ENCODE measurements at places on chromosomes 1 and 21.

DNA sequence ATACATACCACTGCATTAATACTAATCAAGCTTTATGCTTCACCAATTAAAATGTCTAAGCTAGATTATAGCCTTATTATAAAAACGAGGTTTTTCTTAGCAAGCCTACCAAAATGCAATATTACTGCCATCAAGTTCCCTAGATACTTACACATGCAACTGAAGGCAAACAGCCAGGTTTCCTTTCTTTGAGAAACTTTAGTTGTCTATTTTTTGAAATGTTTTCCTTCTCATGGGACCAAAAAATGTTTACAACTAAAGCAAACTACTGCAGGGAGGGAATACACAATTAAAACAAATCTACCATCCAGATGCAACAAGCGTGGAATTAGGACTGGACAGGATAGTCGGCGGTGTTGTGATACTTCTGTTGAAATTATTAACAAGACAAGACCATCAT, 1.3 kb downstream of the ZNF644 start:
- no peak for DNase-seq
- peaks cover 40% of the 10 kb centered on the region for H3K4me1 ChIP-seq
- H3K4me3 ChIP-seq, result peak overlapping the region; percentile 94
- H3K36me3 ChIP-seq, result no peaks in the 10 kb centered on the region
- H3K27ac ChIP-seq, result no peak overlapping the region
- H3K27me3 ChIP-seq, result no peaks in the 10 kb centered on the region

DNA sequence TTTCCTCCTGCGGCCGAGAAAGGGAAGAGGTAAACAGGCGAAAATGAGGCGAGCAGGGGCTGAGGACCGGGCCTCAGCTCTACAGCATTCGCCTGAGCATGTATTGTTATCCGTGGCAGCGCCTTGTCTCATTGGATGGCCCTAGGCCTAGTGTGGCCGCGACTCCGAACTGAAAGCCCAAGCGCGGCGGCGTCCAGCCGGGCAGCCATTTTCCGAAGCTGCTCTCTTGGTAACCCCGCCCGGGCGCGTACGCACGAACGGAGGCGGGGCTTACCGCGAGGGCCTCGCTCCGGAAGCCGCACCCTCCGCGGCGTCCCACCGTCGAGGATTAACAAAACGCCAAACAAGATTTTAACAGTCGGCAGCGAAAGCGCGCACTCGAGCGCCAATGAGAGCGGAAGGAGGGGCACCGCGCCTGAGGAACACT, 797 bp upstream of the USP1 start:
- H3K36me3 ChIP-seq, result no peaks in the 10 kb centered on the region
- DNase-seq, result no peak

DNA sequence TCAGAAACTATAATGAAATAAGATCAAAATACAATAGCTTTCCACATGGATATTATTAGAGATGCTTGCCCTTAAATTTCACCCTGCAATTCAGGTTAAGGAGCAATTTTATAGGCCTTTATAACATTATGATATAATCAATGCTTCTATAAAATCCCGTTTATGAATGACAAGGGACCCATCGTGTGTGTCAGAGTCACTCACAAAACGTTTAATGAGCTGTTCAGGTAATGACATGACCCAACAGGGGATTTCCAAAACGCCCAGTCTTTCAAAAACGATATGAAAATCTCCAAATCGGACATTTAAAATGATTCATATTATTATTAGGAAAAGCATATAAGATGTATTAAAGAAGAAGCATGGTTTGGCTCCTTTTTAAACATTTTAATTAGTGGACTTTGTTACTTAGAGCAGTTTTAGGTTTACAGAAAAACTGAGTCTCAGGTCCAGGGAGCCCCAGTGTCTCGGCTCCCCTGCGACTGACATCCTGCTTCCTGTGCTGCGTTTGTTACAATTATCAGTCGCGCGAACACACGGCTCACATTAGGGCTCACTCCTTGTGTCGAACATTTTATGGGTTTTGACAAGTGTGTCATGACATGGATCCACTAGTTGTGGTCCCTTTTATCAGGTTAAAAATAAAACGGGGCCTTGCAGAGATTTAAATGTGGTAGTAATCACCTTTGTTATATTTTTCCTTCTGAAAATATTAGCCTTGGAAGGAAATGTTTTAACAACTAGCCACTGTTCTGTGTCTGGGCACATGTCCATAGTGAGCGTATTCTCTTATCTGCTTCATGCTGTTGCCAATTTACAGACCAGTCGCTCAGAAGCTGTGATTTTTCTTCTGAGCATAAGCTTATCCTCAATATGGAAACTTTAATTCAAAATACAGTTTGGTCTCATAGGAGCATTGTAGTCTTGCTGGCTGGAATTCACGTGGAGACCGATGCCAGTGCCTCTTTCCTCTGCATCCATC, 52.0 kb upstream of the POFUT2 start:
- no peak overlapping the region for H3K4me3 ChIP-seq
- no peaks in the 10 kb centered on the region for H3K36me3 ChIP-seq

DNA sequence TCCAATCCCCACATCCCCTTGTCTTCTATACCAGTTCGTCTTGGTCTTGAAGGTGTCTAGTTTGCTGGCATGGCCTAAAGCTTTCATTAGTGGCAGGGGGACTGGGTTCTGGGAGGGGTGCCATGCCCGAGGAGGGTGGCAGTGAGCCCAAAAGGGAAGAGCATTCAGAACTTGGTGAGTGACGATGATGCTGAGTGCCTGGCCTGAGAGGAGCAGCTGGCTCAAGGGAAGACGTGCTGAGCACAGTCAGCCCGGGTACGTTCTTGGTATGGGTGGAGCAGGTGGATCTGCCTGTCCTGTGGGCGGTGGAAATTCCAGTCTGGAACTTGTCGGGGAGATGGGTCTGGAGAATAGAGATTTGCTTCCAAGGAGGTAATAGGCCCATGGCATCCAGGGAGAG, 4.6 kb downstream of the FDPS start:
- no peak overlapping the region for H3K27ac ChIP-seq
- H3K4me3 ChIP-seq, result no peak overlapping the region
- no peak for DNase-seq
- no peaks in the 10 kb centered on the region for H3K36me3 ChIP-seq
- H3K4me1 ChIP-seq, result peaks cover 13% of the 10 kb centered on the region

GRCh38 chr1:34272152-34272551, 95.4 kb downstream of the C1orf94 start:
- H3K4me3 ChIP-seq, result no peak overlapping the region
- no peak for DNase-seq
- H3K36me3 ChIP-seq, result no peaks in the 10 kb centered on the region

- peak overlapping the region; percentile 99 for H3K27ac ChIP-seq
- H3K4me1 ChIP-seq, result peaks cover 63% of the 10 kb centered on the region
- DNase-seq, result no peak
- H3K4me3 ChIP-seq, result no peak overlapping the region
Measured at GRCh38 chr1:207024202-207025145, 8.1 kb downstream of the C1orf116 start.

DNA sequence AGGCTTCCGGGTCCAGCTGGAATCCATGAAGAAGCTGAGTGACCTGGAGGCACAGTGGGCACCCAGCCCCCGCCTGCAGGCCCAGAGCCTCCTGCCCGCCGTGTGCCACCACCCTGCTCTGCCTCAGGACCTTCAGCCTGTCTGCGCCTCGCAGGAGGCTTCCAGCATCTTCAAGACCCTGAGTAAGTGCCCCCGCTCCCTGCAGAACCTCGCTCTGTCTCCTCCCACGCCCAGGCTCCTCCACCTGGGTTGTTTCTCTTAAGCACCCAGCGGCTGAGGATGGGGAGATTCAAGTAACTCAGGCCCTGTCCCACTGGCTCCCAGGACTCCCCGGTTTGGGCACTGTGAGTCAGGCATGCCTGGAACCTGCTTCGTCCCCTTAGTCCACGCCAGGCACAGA, 1.5 kb downstream of the GUCA2B start:
- DNase-seq, result no peak
- H3K4me3 ChIP-seq, result no peak overlapping the region
- no peaks in the 10 kb centered on the region for H3K36me3 ChIP-seq
- no peaks in the 10 kb centered on the region for H3K27me3 ChIP-seq
- H3K4me1 ChIP-seq, result no peaks in the 10 kb centered on the region
- H3K27ac ChIP-seq, result no peak overlapping the region

- no peak overlapping the region for H3K27ac ChIP-seq
- H3K4me1 ChIP-seq, result no peaks in the 10 kb centered on the region
- no peak overlapping the region for H3K4me3 ChIP-seq
- no peaks in the 10 kb centered on the region for H3K27me3 ChIP-seq
- DNase-seq, result no peak
Measured at GRCh38 chr1:29396438-29397255, 160.3 kb downstream of the PTPRU start.

DNA sequence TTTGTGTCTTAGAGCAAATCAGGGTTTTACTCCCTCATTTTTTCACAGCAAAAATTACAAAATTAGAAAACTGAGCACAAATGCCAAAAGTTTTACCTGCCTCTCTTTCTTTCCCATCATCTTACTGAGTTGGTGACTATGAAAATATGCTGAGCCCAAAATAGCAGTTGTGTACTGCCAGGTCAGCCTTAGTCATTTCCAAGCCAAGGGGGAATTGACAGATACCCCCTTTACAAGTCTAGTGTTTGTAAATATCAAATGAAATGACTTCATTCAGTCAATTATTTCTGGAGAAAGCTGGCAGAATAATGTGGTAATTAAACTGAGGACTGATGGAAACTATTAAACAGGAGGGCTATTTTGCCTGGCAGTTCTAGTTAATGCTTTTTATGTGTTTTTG, 11.4 kb upstream of the GORAB start:
- no peak overlapping the region for H3K27ac ChIP-seq
- no peaks in the 10 kb centered on the region for H3K4me1 ChIP-seq
- H3K4me3 ChIP-seq, result no peak overlapping the region
- no peaks in the 10 kb centered on the region for H3K36me3 ChIP-seq
- no peaks in the 10 kb centered on the region for H3K27me3 ChIP-seq

GRCh38 chr1:184158896-184159681, 107.6 kb downstream of the TSEN15 start:
- H3K4me3 ChIP-seq, result no peak overlapping the region
- peaks cover 3% of the 10 kb centered on the region for H3K4me1 ChIP-seq
- H3K36me3 ChIP-seq, result no peaks in the 10 kb centered on the region
- H3K27me3 ChIP-seq, result no peaks in the 10 kb centered on the region
- H3K27ac ChIP-seq, result no peak overlapping the region

DNA sequence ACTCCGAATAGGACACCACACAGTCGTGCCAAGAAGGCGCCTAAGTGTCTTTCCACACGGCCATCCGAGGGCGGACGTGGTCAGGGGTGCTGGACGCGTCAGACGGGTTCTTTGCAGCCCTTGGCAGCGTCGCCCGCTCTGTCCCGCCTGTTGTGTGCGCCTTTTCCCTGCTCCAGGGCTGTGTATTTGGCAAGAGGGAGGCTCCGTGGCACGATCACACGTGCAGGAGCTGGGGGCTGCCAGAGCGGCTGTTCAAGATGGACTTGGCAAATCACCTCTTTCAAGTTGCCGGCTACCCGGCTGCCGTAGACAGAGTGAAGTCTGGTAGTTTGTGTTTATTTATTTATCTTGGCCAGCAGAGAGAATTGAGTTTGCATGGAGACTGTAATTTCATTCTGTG, 31.9 kb downstream of the PRKCZ start:
- peaks cover 8% of the 10 kb centered on the region for H3K36me3 ChIP-seq
- no peak for DNase-seq
- H3K4me3 ChIP-seq, result no peak overlapping the region
- no peaks in the 10 kb centered on the region for H3K27me3 ChIP-seq
- no peaks in the 10 kb centered on the region for H3K4me1 ChIP-seq

GRCh38 chr1:202319381-202320080, 22.2 kb downstream of the UBE2T start:
- DNase-seq, result no peak
- H3K27me3 ChIP-seq, result no peaks in the 10 kb centered on the region
- no peak overlapping the region for H3K4me3 ChIP-seq
- H3K27ac ChIP-seq, result no peak overlapping the region

DNA sequence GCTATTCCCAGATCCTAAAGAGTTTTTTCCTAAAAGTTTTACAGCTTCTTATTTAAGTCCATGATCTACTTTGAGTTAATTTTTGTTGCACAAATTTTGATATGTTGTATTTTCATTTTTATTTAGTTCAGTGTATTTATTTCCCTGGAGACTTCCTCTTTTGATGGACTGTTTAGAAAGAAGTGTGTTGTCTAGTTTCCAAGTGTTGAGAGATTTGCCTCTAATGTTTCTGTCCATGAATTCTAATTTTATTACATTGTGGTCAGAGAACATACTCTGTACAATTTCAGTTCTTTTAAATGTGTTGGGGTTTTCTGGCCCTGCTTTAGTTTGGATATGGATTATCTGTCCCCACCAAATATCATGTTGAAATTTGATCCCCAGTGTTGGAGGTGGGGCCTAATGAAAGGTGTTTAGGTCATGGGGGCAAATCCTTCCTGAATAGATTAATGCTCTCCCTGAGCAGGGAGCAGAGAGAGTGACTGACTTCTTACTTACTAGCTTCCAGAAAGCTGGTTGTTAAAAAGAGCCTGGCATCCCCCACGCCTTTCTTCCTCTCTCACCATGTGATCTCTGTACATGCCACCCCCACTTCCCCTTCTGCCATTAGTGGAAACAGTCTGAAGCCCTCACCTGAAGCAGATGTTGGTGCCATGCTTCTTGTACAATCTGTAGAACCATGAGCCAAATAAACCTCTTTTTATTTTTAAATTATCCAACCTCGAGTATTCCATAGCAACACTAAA, 4.6 kb downstream of the CHD1L start:
- H3K27me3 ChIP-seq, result no peaks in the 10 kb centered on the region
- DNase-seq, result no peak
- H3K4me1 ChIP-seq, result peaks cover 7% of the 10 kb centered on the region
- H3K36me3 ChIP-seq, result no peaks in the 10 kb centered on the region
- H3K4me3 ChIP-seq, result no peak overlapping the region
- H3K27ac ChIP-seq, result no peak overlapping the region

DNA sequence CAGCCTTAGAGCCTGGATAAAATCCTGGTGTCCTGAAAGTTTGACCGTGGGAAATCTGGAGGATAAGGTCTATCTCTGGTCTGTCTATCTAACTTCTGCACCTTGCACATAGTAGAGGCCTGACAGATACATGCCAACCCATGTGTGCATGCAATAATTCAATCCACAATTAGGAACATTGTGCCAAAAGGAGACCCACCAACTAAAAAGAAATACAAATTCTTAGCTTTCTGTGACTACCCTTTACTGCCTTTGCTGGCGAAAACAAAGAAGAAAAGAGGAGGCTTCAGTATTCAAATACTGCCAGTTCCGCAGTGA, 381 bp upstream of the KLHL20 start:
- no peaks in the 10 kb centered on the region for H3K27me3 ChIP-seq
- peak overlapping the region; percentile 81 for H3K27ac ChIP-seq
